ENCODE measurements at places on chromosomes 4 and X.
A peak's percentile ranks its signal among the peaks of the same experiment; 100 is the strongest.

DNA sequence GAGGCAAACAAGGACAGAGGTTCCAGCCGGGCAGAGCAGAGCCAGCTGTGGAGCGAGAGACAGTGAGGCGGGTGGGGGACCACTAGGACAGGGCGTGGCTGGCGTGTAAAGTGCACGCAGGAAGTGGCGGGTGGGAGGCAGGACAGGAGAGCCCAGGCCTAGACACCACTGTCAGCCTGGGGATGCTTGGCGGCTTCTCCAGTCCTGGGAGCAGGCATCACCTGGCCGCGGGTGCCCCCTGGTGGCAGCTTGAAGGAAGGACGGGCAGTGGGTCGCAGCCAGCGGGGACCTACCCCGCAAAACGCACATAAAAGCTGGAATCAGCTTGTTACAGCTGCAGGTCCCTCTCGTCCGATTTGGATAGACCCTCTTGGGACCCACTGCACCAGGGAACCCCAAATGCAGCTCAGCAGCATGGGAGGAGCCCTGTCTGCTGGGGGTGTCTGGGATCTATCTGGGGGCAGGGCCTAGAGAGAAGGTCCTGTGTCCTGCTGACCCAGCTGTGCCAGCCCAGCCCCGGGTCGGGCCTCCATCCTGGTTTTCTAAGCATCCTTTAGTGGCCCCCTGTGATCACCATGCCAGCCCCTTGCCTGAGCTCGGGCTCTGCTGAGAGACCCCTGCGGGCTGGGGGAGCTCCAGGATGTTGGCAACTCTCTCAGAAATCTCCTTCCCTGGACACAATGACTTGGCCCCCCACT is 57.7 kb downstream of the WFS1 start:
- DNase-seq = peak; percentile 80

- no peak for DNase-seq
Measured at GRCh38 chr4:157096439-157096838, 20.5 kb downstream of the GLRB start.

DNA sequence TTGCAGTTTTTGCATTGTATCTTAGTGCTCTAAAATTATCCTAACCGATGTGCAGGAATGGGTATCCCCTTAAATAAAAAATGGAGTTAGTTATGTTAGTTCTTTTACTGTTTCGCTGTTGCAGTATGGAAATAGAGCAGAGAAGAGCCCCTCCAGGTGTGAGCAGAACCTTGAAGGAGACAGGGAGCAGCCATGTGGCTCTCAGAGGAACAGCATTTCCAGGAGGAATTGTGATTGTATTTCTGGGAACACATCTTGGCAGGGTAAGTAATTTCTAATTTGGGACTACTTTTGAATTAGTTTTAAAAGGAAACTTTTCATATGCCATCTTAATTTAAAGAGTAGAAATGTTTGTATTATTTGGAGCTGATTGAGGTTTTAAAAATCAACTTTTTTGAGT is 5.3 kb upstream of the CCDC158 start:
- DNase-seq = no peak

GRCh38 chr4:187088070-187088799 is 364.6 kb upstream of the FAT1 start:
- no peak for DNase-seq

DNA sequence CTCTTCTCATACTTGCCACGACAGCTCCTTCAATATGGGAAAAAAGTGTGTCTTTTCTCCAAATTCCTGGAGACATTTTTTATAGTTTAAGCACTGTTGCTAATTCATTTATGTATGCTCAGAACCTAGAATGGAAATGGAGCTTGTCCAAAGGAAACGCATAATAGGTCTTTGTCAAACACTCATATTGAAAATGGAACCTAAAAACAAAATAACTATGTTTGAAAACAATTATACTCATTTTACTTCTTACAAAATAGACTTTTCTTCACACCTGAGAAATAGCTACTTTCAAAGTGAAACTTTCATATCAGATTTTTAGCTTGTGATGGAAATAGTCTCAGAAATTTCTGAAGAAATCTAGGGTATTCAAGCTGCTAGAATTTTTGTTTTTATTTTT is 529.7 kb upstream of the BOD1L1 start:
- DNase-seq = no peak

- no peak for DNase-seq
Measured at GRCh38 chr4:25523405-25523804, 132.2 kb upstream of the SLC34A2 start.

DNA sequence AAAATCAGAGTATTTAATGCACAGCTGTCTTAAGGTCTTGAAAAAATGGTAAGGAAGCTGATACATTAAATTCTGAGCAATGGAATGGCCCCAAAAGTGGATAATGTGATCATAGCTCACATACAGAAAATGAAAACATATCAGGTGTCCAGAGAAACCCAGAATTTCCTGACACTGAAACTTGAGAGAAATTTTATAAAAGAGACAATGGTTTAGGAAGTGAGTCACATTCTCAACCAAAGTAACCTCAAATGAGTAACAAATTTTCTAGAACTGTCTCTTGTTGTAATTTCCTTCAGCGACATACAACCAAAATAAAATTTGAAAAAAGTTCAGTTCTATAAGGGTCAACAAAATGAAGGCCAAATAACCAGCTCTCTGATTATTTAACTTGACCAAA is 37.4 kb upstream of the PACRGL start:
- no peak for DNase-seq

DNA sequence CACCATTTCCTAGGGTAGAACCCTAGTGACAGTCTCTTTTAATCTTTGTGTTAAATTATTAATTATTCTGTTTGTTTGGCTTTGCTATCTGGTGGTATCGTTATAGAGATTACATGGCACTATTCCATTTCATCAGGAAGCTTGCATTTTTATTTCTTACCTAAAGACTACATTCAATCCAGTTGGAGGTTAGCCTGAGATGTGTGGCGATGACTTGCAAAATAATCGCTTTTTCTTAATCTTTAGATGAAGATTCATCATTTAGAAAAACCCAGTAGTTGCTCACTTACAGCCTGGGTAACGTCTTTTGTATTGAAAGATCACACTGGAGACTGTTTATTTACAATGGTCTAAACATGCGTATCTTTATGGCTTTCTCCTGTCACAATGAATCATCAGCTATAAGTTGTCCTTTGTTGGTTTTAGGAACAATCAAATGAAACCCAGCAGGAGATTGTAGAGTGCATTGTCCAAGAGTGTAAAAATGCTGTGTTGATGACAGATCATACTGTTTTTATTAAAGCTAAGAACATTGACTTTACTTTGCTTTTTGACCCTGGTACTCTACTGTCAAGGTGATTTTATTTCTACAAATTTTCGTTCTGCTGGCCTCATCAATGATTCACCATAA is 281.7 kb upstream of the PITX2 start:
- no peak for DNase-seq

DNA sequence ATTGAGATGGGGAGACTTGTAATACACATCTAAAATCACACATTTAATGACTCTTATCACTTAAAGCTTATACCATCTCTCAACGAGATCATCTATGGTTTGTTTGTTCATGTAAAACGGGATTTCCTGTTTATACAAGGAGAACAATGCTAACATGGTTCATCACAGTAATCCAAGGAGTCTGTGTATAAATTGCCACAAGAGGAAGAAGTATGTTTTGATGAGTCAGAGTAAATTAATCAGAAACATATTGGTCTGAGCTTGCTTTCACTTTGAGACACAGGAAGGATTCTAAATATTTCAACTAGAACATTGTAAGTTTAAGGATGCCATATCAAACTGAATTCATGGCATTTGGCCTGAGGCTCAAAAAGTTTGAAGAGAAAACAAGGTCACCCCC is 594.1 kb downstream of the GLUD2 start:
- DNase-seq = no peak

GRCh38 chrX:31670245-31670644 is 598.4 kb upstream of the FTHL17 start:
- DNase-seq = no peak

DNA sequence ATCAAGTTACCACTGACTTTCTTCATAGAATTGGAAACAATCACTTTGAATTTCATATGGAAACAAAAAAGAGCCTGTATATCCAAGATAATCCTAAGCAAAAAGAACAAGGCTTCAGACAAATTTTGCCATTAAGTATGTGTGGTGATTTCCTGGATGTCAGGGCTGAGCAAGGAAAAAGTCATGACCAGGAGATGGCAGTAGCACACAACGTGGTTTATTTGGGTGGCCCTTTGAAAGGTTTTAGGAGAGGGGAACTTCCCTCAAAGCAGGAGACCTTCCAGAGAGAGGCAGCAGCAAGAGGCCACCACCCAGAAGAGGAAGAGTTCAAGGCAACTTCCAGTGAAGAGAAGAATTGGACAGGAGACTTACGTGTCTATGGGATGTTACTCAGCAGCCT is 18.1 kb upstream of the ZXDB start:
- DNase-seq = no peak

GRCh38 chr4:42558156-42558555 is 98.7 kb downstream of the ATP8A1 start:
- no peak for DNase-seq

DNA sequence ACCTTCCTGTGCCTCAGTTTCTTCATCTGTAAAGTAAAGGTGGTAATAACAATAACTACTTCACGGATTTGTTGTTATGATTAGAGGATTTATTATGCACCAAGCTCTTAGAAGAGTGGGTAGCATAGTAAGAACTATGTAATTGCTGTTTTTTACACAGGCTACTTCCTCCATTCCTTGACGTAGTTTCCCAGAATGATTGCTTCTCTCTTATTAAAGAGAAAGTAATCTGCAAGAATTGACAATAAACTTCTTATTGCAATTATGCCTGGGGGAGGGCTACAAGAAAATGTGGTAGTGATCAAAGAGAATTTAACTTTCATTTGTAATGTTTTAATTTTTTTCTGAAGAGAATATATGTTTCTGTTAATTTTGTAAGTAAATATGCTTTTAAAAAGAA is 238.7 kb downstream of the GASK1B start:
- no peak for DNase-seq

- DNase-seq = no peak
Measured at GRCh38 chrX:84322083-84322827, 134.3 kb upstream of the RPS6KA6 start.

- DNase-seq = no peak
Measured at GRCh38 chr4:14054391-14054790, 426.9 kb upstream of the BOD1L1 start.

GRCh38 chrX:39952989-39953388 is 144.8 kb downstream of the BCOR start:
- no peak for DNase-seq

DNA sequence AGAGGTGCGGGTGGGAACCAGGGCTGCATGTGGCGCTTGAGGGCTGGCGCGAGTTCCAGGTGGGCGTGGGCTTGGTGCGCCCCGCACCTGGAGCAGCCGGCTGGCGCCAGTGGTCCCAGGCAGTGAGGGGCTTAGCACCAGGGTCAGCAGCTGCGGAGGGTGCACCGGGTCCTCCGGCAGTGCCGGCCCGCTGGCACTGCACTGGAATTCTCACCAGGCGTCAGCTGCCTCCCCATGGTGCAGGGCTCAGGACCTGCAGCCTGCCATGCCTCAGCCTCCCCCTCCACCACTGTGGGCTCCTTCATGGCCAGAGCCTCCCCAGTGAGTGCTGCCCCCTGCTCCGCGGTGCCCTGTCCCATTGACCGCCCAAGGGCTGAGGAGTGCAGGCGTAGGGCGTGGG is 174.0 kb downstream of the ADAM29 start:
- DNase-seq = no peak

- DNase-seq = no peak
Measured at GRCh38 chr4:6199422-6199921, 877 bp downstream of the JAKMIP1 start.

DNA sequence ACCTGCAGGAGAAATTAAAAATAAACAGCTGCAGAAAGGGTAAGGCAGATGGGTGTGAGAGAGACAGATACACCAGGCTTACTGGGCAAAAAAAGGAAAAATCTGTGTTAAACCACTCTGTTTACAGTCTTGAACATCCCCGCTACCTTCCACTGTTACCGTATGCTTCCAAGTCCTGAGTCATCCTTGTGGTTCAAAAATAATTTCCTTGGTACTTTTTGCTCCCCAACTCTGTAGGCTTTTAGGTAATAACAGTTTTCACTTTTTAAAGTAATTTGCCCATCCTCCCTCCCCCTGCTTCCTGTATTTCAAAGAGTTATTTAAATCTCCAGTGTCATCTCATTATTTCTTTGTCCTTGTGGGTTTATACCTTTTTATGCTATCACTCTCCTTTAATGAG is 210.1 kb upstream of the FAT4 start:
- DNase-seq = no peak

DNA sequence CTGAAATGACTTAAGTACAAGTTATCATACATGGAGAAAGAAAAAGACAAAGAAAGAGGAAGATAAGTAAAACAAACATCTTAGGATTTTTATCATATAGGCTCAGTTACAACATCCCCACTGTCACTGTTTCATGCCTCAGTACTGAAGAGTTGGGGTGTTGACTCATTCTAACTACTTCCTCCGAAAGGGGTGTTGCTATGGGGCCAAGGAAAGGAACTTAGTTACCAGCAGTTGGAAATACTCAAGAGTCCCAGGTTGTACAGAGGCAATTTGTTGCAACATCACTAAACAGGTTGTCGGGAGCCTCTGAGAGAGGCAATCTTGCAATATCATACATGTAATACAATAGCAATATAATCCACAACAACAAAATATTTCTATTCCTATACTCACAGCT is 1264.7 kb downstream of the PCDH7 start:
- no peak for DNase-seq

DNA sequence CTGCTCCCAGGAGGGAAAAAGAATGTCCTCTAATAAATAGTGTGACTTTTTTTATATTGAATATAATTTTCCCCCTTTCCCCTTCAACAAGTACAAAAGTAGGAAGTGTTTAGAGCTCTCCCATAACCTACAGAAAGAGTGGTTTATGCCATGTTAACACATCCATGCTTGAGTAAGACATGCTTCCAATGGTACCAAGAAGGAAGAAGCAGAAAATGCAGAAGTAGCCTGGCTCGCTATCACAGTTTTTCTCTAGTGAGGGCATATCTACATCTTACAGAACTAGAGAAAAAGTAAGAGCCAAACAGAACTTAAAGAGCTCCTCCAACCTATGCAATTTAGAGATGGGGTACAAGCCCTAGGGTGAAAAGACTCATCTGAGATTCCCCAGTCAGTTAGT is 82.5 kb downstream of the ARHGEF9 start:
- DNase-seq = no peak

Data from left hindlimb (tissue), 1 donor.